Neural crest cell (in vitro differentiated cells): ENCODE measurements at places on chromosomes 5 and 9.

DNA sequence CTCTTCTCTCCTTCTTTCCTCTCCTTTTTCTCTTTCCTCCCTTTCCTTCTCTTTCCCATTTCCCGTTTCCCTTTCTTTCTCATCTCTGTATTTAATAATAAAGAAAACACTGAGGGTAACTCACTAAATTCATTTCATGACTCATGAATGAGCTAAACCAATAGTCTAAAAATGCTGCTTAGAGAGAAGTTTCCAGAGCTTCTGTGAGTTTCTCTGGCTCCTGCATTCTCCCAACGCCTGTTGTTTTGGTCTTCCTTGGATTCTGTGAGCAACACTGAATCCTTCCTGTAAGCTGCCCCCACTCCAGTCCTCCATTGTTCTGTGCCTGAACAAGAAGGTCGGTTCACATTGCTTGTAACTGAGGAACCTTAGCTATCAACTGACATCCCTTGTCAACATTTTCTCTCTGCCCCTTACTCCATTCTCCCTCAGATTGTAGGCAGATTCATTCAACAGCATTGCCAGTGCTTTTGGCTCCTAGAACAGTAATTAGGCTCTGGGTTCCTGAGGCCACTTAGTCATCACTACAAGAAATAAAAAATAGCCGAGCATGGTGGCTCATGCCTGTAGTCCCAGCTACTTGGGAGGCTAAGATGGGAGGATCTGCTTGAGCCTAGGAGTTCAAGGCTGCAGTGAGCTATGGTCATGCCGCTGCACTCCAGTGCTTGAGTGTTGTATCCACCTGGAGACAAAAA, 237.7 kb upstream of the KLF4 start:
- DNase-seq, result no peak

GRCh38 chr5:65037831-65038815, 269.4 kb downstream of the CWC27 start:
- no peak for DNase-seq

DNA sequence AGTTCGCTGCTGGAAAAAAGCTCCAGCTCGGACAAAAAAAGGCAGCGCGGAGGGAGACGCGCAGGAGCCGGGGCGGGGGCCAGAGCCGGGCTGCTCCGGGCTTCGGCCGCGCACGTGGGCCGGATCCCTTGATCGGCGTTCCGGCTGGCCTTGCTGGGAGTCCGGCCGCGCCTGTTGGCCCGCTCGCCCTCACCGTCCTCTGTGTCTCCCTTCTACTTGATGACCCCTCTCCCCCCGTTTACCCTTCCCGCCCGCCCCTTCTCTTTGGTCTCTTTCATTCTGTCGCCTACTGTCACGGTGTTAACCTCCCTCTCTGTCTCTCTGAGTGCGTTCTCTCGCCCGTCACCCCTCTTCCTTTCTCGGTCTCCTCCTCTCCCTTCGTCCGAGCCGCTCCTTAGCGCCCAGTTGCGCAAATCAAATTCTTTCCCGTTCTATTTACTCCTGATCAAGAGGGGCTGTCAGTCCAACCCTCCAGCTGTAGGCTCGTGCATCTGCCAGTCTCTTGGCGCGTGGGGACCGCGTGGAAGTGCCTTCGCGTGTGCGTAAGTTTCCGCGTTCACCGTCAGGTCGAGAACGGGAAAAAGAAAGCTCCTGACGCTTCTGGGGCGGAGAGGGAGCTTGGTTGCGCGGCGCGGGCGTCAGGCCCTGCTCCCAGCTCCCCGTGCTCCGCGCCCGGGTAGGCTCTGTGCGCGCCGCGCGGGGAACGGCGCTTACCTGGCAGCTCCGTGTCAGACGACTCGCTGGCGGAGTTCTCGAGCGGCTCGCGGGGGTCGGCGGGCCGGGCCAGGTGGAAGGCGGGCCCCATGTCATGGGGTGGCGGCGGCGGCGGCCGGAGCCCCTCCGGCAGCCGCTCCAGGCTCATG, 798 bp downstream of the PITX1 start:
- no peak for DNase-seq

- no peak for DNase-seq
Measured at GRCh38 chr5:39148983-39149534, 70.3 kb downstream of the FYB1 start.

GRCh38 chr9:128765499-128765898, 6.2 kb downstream of the ZER1 start:
- DNase-seq, result no peak
